Activated CD4-positive, alpha-beta T cell treated with anti-CD3 and anti-CD28 coated beads, Interleukin-2, amount 50 U/mL, for 48 hours (primary cell): ENCODE measurements at places on chromosomes 3 and 15.

DNA sequence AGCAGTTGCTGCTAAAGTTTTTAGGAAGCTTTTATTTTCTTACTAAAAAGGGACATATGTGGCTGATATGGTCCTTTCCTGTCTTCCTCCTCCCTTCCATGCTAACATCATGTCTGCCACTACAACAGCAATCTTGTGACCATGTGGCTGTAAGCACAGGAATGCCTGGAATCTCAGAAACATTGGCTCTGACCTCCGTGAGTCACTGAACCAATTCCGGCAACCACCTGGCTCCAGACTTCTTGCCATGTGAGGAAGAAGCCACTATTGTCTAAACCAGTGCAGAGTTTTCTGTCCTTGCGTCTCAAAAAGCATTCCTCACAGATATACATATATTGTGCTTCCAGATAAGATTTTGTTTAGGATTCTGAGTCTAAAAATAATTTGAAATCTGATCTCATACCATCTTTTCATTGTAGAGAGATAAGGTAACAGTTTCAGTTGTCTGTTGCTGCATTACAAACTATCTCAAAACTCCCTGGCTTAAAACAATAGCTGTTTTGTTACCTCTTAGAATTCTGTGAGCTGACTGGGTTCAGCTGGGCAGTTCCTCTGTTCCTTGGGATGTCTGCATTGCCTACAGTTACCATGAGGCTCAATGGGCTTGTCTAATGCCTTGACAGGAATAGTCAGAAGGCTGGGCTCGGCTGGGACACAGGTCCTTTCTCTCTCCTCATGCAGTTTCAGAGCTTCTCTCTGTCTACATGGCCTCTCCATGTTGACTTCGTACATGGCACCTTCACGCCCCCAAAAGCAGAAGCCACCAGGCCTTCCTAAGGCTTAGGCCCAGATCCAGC, 77.3 kb upstream of the MAGI1 start:
- DNase-seq, result no peak

- DNase-seq, result no peak
These were observed 74.0 kb upstream of the TTBK2 start for GRCh38 chr15:42994546-42994945.

GRCh38 chr15:85149465-85150129, 167.9 kb downstream of the PDE8A start:
- DNase-seq, result no peak

DNA sequence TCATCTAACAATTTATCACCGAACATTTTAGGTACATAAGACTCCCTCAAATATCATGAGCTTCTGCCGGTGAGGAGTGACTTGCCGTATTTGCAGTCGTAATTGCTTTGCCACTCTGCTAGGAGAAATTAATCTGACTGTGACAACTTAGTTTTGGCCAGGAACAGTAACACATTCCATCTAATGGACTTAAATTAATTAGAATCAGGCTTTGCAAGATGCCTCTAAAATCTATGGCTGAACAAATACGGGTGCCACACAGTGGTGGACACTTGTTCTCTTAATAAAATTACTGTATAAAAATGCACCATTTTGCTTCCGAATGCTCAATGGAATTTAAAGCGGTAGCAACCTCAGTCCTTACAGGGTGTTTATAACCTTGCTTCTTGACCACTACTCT, 27.6 kb upstream of the BDH1 start:
- DNase-seq, result no peak

DNA sequence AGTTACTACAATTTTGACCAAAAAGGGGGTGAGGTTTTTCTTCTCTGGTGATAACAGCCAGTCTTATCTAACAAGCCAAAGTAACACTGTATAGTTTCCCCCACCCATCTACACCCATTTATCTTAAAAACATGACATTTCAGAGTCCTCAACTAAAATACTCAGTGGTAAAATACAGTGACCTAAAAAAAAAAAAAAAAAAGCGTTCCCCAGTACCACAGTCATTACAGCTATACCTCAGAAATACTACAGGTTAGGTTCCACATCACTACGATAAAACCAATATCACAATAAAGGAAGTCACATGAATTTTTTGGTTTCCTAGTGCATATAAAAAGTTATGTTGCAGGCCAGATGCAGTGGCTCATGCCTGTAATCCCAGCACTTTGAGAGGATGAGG, 13.8 kb downstream of the DENND4A start:
- DNase-seq, result no peak

- DNase-seq, result peak; percentile 79
These were observed at the start of gene ARHGEF26 for GRCh38 chr3:154120961-154121700. Gene ARHGEF26, plus strand, starts transcription at chr3:154121390. Its CDS starts 603 bp downstream, at chr3:154121993.
